NCI-H1930 (cell line): ENCODE measurements at places on chromosomes 1 and 21.

DNA sequence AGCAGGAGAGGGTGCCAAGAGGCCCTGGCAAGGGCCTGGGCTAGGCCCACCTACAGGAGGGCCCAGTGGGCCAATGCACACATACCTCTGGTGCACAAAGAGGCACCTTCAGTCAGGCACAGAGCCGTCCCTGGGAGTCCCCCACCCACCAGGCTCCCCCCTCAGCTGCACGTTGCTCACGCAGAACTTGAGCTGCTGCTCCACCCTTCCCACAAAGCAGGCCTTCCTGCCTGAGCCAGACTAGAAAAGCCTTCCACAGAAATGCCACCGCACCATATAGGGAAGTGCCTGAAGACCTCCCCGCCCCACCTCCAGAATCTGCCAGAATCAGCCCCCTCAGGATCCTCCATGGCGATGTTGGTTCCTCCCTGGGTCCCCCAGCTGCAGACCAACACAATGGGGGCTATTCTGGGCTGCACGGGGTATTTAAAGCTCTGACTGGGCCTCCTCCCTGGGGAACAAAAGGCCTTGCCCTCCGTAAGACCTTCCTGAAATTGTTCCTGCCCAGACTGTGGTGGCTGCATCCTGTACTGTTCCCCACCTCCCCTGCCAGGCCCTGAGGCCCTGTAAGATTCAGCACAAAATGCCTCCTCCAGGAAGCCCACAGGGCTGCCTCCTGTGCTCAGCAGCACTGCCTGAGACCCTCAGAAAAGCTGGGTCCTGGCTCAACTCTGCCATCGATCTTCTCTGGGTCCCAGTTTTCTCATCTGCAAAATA is 27.2 kb downstream of the HSPG2 start:
- no peak for DNase-seq

DNA sequence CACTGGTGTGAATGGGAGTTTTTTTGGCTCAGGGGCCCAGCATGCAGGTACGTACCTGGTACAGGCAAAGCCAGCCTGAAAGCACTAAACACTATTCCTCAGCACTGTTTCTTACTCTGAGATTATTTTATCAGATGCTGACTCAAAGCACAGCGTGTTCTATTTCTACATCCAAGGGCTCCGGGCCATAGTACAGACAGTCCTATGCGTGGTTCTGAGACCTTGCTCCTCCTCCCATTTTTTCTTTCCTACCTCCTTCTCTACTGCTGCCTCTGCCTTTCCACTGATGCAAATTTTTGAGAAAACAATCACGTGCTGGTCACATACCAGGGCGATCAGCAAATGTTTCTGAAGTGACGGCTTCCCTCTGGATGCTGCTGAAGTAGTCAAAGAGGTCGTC is 36.3 kb downstream of the PDPN start:
- DNase-seq, result no peak

- no peak for DNase-seq
Observed at GRCh38 chr1:153602749-153603148, 10.2 kb downstream of the S100A16 start.

DNA sequence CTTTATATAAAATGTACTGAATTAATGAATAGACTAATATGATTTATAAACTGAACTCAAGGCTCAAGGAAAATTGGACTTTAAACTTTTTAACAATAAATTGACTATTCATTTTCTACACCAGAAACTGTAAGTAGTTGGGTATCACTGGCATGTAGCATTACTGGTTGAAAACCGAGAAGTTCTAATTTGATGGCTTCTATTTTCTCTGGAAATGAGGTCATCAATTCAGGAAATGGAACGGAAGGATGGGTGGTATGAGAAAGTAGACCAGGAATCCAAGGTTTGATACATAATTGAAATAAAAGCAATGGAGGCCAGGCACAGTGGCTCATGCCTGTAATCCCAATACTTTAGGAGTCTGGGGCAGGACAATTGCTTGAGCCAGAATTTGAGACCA is 50.4 kb downstream of the RERE start:
- DNase-seq, result no peak

DNA sequence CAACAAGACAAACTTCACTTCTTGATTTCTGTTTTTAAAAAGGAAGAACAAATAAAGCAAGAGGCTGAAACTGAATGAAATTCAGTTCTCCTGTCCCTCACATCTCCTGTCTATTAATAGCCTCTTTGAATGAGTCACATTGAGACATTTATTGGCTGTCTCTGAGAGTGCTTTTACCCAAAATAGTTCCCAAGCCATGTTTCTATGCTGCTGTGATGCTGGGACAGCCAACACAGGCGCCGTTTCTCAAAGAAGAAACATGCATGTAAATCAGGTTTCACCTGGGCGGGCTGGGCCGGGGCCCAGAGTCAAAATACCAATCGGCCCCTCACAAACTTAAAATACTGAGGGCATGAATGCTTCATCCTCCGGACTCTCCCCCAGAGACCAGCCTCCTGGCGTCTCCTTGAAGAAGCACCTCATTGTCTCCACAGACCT is 105.2 kb downstream of the EDEM3 start:
- no peak for DNase-seq

- no peak for DNase-seq
Observed at GRCh38 chr21:38968887-38969543, 163.3 kb downstream of the ETS2 start.

DNA sequence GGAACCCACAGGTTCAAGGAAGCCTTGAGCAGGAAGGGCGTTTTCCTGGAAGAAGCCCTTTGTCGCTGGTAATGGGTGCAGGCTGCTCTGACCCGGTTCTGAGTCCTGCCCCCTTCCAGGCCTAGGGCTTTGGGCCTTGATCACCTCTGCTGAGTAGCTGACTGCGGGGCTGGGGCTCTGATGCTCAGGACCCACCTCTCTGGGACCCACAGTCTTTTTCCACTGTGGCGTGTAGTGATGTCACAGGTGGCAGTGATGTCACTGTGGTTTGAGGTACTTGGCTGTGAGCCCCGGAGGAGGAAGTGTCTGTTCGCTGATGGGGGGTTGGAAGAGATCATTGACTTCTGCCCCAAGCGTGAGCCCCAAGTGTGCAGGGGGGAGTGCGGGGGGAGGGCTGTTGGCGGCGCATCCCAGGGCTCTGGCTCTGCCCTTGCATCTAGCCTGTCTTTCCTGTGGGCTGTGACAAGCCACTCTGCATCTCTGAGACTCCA is 6.9 kb downstream of the TNFRSF1B start:
- DNase-seq, result no peak

GRCh38 chr21:46097336-46098293 is at the start of gene COL6A2:
TSS of gene COL6A2 (plus strand) at chr21:46098112.
- peak; percentile 22 for DNase-seq

GRCh38 chr1:201597551-201598230 is 58.8 kb downstream of the NAV1 start:
- no peak for DNase-seq

DNA sequence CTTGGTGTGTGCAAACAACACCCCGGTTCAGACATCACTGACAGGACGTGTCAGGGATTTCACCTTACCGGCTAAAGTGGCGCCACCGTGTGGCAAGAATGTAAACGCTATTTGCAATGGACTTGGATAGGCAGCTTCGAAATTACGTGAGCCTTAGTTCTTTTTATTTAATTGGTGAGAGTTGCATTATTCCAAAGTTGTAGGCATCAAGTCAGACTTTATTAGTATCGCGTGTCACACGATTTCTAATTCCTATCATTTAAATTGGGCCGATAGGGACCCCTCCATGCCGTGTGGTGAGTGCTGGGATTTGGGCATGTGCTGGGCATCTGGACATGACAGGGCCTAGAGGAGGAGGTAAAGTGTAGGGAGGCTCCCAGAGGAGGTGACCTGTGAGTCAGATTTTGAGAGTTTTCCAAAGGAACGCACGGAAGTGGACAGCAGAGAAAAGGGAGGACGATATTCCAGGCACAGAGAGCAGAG is 14.5 kb upstream of the CPT2 start:
- DNase-seq, result peak; percentile 68

DNA sequence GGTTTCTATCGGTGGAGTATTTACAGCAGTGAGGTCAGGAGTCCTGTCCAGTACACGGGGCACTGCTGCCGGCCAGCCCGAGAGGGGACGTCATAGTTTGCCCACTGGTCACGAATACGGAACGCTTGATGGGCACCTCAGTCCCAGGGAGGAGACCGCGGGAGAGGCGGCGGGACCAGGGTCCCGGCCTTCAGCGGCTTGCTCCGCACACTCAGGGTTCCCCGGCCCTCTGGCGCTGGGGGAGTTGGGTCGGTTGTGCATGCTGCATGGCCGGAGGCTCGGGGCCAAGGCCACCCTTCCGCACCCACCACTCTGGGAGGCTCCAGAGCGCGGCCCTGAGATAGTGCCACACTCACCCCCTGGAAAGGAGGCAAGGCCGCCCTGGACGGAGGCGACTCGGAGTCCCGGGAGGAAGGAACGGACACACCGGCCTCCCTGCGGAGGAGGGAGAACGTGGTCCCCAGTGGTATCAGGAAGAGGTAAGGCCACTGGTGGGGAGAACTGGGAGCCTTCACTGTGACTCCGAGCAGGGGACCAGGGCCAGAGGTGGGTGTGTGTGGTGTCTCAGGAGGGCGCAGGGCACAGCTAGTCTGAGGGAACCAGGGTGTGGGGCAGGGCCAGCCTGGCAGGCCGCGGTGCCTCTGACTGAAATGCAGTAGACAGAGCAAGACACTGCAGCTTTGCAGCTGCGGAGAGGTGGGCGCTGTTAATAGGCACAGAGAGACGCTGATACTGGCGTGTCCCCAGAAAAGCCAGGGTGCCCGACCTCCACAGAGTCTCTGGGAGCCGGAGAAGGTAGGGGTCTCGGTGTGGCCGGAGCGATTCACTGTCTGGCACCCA is 28.6 kb upstream of the PRSS38 start:
- DNase-seq, result no peak

DNA sequence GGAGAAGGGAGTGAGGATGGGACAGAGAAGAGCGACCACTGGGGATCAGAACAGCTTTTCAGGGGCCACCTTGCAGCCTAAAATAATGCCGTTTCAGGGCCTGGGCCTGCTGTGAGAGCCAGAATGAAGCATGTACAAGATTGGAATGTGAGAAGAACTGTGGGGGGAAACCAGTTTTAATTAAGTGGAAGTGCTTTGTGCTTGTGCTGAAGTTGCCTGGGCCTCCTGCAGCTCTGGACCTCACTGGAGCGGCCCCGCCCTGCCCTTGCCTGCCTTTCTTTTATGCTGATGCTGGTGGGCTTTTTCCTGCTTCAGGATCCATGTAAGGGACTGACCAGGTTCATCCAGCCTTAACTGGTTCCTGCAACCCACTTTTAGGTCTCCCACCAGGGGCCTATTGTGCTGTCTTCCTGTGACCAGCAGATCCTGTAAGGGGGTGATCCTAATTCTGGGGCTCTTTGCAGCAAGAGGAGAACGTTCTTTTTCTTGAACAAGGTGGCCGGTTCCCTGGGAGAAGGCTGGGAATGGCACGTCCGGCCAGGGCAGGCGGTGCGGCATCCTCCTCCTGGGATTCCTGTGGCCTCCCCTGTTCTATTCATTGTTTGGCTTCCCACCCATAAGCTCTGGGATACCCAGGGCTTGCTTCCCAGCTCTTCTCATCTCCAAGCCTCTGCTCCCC is 3.2 kb downstream of the C1orf226 start:
- no peak for DNase-seq

GRCh38 chr1:183327434-183328290 is 90.5 kb downstream of the NMNAT2 start:
- no peak for DNase-seq

DNA sequence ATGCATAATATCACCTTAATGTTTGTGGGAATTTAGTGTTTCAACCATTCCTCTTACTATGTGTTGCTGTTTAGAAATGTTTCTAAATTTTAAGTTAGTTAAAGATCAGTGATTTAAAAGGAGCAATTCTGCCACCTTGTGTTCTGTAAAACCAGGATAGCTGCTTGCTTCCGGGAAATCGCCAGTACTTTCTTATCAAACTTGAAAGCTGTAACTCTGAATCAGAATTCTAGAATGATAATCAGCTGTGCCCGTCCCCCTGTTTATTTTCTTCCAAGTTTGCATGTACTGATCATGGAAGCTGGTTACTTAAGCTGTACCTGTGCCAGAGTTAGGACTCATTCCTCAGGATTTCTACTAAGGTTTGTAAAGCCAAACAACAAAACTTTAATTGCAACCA is 656.4 kb downstream of the LTN1 start:
- peak; percentile 16 for DNase-seq

DNA sequence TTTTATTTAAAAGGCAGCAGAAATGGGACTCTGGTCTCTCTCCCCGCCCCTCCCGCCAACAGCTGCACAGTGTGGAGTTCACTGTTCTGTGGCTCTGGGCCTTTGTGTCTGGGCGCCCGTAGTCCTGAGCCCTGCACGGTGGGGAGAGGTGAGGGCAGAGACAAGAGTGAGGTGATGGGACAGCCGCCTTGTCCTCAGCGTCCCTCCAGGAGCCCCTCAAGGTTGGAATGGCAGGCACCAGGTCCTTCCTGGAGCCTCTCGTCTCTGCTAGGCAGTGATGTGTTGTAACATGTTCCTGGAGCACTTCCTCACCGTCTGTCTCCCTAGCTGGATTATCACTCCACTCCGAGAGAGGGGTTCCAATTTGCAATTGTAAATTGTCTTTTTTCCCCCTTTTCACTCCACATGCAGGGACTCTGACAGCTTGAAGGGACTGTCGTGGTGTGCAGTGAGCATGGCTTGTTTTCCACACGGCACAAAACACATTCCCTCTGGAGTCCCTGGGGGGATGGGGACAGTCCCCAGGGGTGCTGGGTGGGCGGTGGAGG is 44.6 kb upstream of the C1orf174 start:
- no peak for DNase-seq

- no peak for DNase-seq
Observed at GRCh38 chr1:116868385-116868784, 41.3 kb upstream of the PTGFRN start.

GRCh38 chr1:153985341-153985912 is 712 bp downstream of the RAB13 start:
- no peak for DNase-seq

DNA sequence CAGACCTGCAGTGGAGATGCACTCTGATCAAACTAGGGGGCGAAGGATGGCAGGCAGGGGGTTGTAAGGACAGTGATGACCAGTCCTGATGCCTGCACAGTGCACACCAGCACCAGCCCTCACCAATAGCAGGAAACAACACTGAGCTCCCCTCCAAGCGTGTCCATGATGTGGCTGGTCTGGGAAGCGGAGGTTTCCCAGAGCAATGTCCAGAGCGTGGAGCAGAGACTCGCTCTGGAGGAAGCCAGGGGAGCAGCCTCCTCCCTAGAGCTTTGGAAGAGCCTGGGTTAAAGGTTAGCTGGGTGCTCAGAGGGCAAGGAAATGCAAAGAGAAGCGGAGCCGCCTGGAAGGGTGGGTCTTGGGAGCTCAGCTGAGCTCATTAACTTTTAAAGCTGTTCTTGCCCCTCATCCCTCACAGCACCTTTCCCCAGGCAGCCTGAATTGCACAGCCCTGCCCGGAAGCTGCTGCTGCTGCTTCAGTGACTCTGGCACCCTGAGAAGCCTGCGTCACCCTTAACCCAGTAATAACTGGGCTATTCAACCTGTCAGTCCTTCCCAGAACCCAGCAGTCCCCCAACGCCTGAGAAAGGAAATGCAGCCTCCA is 162.2 kb upstream of the RAB4A start:
- DNase-seq, result no peak
